Iris pigment epithelial cell (primary cell): ENCODE measurements at places on chromosomes 6 and 20.

- DNase-seq = no peak
These were observed 2.5 kb upstream of the FASTKD5 start for GRCh38 chr20:3162080-3162611.

GRCh38 chr6:154821099-154821498 lies 87.9 kb downstream of the SCAF8 start:
- no peak for DNase-seq

DNA sequence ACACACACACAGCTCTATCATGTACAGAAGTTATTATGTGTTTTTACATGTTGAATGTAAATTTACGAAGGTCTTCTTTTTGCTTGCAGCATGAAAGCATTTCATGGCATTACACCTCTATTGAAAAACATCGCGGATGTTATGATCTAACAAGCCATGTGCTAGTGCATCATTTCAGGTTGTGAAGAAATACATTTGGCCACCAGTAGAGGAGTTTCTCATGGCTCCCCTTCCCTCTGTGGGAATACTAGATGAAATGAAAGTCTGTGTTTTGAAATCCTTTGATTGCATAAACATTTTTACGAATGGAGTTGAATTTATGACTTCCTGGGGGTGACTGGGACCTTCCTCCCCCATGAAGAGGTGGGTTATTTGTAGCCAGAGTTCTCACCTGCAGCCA lies 17.7 kb downstream of the MAS1 start:
- peak; percentile 40 for DNase-seq

DNA sequence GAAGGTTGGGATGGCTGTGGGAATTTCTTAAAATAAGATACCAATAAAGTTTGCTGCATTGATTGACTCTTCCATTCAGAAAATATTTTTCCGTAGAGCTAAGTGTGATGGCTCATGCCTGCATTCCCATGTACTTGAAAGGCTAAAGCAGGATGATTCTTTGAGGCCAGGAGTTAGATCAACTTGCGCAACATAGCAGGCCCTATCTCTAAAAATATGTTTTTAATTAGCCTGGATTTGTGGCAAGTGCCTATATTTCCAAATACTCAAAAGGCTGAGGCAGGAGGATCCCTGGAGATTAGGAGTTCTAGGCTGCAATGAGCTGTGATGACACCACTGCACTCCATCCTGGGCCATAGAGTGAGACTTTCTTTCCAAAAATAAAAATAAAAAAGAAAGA lies 431.2 kb upstream of the PTCHD4 start:
- peak; percentile 45 for DNase-seq

DNA sequence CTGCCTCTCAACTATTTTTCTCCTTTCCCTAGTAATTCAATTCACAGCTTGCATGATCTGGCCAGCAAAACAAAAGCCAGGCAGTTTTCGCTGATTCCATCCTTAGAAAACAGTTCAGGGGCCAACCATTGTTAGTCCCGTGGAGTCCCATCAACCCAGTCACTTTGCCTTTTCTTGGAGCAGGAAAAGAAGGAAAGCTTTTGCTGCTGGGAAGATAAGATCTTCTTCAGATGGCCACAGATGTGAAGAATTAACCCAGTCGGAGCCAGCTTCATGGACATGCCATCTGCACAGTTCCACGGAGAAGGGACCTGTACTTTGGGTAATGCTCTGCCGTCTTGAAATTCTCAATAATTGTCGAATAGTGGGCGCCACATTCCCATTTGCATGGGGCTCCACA lies 76.9 kb upstream of the TSHZ2 start:
- DNase-seq = no peak

DNA sequence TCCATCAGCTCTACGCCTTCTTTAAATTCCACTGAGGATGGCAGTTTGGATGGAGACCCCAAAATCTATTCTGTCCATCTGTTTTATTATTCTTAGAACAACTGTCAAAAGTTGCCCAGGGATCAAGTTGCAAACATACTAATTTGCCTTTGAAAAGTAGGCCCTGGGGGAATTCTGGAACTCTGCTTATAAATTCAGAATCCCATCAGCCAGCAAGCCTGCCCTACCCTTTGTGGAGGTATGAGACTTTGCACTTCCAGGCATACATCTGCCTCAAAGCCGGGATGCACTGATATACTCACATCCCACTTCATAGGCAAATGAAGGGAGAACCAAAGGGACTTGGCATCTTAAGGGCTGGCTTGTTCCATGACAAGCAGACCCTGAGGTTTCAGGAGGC lies 93.6 kb downstream of the INSM1 start:
- DNase-seq = no peak

DNA sequence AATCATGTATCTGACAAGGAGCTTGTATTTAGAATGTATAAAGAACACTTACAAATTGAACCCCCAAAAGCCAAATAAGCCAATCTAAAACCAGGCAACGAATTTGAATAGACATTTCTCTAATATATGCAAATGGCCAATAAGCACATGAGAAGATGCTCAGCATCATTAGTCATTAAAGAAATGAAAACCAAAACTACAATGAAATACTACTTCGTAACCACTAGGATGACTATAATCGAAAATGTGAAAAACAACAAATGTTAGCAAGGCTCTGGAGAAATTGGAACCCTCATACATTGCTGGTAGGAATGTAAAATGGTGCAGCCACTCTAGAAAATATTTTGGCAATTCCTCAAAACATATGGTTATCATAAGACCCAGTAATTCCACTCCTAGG lies 105.8 kb upstream of the TOP1 start:
- no peak for DNase-seq

- DNase-seq = no peak
These were observed at the start of gene MAS1L for GRCh38 chr6:29487660-29488059. Gene MAS1L (minus strand): TSS chr6:29487956. CDS start chr6:29487902, 54 bp downstream.

- no peak for DNase-seq
These were observed 556.5 kb upstream of the SLC35B3 start for GRCh38 chr6:8991844-8992243.

- no peak for DNase-seq
These were observed 8.9 kb upstream of the MARCKS start for GRCh38 chr6:113848280-113848679.

DNA sequence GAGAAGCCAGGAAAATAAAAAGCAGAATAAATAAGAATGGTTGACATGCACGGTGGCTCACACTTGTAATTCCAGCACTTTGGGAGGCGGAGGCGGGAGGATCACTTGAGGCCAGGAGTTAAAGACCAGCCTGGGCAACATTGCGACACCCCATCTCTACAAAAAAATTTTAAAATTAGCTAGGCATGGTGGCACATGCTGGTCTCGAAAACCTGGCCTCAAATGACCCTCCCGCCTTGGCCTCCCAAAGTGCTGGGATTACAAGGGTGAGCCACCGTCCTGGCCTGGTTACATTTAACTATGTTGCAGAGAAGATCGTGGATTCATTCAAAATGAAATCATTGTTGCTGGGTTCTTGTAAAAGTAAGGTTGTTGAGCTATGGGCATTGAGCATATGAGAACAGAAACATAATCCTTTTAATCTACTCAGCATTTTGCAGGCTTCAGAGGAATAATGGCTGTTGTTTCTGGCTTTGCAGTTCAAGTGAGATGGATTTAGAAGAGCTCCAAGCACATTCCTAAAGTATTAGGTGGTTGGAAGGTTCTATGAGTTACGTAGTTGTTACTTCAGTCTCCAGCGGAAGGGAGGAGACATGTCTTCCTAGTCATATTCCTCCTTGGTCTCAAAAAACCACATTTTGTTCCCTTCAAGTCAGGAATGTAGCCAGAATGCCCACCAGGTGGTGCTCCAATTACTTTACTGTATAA lies 45.6 kb upstream of the RAB23 start:
- DNase-seq = peak; percentile 100

GRCh38 chr6:68968301-68968649 lies 333.2 kb downstream of the ADGRB3 start:
- no peak for DNase-seq

- no peak for DNase-seq
These were observed 30.9 kb downstream of the ITPR3 start for GRCh38 chr6:33652002-33652401.
